Naive thymus-derived CD8-positive, alpha-beta T cell (primary cell): ENCODE measurements at places on chromosomes 5 and 9.

GRCh38 chr9:94168203-94169000, 84.1 kb downstream of the PTPDC1 start:
- H3K4me1 ChIP-seq, result peaks cover 33% of the 10 kb centered on the region
- H3K36me3 ChIP-seq, result no peaks in the 10 kb centered on the region
- no peaks in the 10 kb centered on the region for H3K27me3 ChIP-seq

GRCh38 chr5:132822650-132823480, 7.6 kb downstream of the SHROOM1 start:
- peaks cover 50% of the 10 kb centered on the region for H3K27me3 ChIP-seq
- no peaks in the 10 kb centered on the region for H3K36me3 ChIP-seq
- H3K4me1 ChIP-seq, result peaks cover 6% of the 10 kb centered on the region
- no peak for DNase-seq
- H3K4me3 ChIP-seq, result no peak overlapping the region

GRCh38 chr5:2370626-2371418, 380.7 kb downstream of the IRX2 start:
- no peak overlapping the region for H3K27ac ChIP-seq
- no peaks in the 10 kb centered on the region for H3K27me3 ChIP-seq
- DNase-seq, result no peak

- H3K4me3 ChIP-seq, result no peak overlapping the region
- H3K36me3 ChIP-seq, result no peaks in the 10 kb centered on the region
- no peak for DNase-seq
Observed at GRCh38 chr5:25963251-25964008, 1075.0 kb downstream of the CDH9 start.

- no peak overlapping the region for H3K4me3 ChIP-seq
- H3K27me3 ChIP-seq, result peaks cover 11% of the 10 kb centered on the region
- no peak for DNase-seq
- no peaks in the 10 kb centered on the region for H3K4me1 ChIP-seq
- H3K36me3 ChIP-seq, result no peaks in the 10 kb centered on the region
- H3K27ac ChIP-seq, result no peak overlapping the region
Observed at GRCh38 chr5:66888613-66889012, 292.4 kb downstream of the MAST4 start.

DNA sequence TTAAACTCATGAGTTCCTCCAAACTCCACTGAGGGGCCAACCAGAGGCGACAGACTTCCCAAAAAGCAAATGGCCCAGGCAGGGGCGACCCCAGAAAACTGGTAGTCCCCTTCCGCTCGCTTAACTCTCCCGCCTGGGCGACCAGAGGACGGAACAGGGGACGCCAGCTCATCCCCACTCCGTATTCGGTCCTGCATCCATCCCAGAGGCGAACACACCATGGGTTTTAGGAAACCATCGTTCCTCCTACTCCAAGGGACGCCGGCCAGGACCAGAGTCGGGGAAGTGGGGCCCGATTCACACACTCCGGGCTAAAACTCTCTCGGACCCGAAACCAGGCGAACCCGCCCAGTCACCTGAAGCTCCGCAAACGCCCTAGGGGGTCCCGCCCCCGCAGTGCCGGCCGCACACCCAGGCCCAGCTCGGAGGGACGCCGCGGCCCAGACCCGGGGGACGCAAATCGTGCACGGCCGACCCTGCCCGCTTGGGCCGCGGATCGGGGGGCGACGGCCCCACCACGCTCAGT, 478 bp downstream of the TEX10 start:
- H3K36me3 ChIP-seq, result peaks cover 2% of the 10 kb centered on the region
- H3K27ac ChIP-seq, result peak overlapping the region; percentile 87
- H3K4me1 ChIP-seq, result peaks cover 55% of the 10 kb centered on the region
- H3K27me3 ChIP-seq, result no peaks in the 10 kb centered on the region
- H3K4me3 ChIP-seq, result peak overlapping the region; percentile 94
- DNase-seq, result peak; percentile 8

DNA sequence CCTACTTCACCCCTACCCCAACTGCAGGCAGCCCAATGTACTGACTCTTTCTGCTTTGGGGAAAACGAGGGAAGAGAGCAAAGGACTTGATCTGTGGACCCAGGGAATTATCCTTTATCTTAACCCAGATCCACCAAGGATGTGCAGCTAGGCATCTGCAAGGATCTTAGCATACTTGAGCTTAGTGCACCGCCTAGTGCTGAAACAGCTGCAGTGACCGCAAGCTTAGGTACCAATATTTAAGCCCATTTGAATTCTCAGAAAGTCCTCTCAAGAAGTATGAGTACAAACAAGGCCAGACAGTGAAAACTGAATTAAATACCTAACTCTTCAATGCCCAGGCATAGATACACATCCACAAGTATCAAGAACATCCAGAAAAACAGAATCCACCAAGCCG, 576.7 kb upstream of the ADAMTS16 start:
- peaks cover 17% of the 10 kb centered on the region for H3K36me3 ChIP-seq
- peaks cover 2% of the 10 kb centered on the region for H3K4me1 ChIP-seq
- no peak overlapping the region for H3K27ac ChIP-seq
- H3K4me3 ChIP-seq, result no peak overlapping the region

DNA sequence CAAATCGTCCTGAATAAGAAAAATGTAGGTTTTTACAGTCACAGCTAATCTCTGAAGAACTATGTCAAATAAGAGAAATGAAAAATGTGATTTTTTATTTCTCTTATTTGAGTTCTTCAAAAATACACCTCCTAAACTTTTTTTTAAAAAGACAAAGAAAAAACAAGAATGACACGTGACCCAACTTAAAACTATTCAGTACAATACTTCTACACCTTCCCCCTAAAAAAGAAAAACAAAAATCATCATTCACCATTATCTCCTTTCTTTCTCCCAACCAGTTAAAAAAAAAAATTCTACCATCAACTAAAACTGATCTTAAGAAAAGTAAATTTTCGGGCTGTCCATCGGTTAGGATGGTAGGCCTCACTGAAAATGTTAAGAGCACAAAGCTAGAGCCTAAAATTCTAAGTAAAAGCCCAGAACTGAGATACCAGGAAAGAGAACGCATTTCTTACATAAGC, 2.1 kb downstream of the RNF145 start:
- H3K4me3 ChIP-seq, result peak overlapping the region; percentile 92
- H3K4me1 ChIP-seq, result peaks cover 26% of the 10 kb centered on the region
- no peaks in the 10 kb centered on the region for H3K27me3 ChIP-seq
- no peak for DNase-seq

DNA sequence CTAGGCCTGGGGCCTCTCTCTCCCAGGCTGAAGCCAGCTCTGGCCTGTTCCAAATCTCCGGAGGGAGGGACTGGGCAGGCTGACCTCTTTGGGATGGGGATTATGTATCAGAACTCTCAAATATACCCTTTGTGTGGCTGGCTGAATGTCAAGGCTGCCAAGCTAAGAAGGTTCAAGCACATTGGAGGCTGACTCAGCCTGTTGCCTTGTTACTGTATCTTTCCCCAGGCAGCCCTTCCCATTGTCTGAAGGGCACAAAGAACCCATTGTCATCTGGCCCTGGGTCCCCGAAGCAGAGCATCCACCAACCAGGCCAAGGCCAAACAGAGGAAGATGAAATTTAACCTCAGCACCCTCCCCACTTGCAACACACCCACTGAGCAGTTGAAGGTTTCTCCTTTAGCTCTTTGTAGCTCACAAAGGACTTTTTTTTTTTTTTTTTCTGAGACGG, 7.3 kb upstream of the SPARC start:
- no peaks in the 10 kb centered on the region for H3K36me3 ChIP-seq
- no peak overlapping the region for H3K4me3 ChIP-seq
- no peak overlapping the region for H3K27ac ChIP-seq
- H3K27me3 ChIP-seq, result peaks cover 9% of the 10 kb centered on the region

DNA sequence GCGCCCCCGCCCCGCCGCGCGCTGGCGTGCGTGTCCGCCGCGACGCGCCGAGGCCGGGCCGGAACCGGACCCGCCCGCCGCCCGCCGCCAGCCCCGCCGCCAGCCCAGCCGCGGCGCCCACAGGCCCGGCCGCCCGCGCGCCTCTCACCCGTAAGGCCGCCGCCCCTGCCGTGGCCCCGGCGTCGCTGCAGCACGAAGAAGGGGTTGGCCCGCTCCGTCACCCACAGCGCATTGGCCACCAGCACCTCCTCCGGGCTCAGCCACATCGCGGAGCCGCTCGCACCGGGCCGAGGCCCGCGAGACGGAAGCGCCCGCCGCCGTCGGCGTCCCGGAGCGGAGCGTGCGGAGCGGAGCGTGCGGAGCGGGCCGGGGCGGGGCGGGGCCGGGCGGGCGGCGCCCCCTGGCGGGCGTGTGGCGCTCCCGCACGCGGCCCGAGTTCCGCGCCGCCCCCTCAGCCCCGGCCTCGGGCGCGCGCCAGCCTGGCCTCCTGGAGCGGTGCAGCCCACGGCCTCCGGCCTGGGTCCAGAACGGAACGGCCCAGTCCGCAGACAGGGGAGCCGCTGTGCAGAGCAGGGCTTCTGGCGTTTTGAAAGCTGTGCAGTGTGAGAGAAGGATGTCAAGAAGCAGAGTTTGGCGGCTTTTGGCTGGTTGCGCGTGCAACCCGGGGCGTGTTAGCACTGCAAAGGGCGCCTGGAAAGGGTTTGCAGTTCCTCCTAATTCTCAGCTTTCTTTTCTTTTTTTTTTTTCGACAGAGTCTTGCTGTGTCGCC, at the start of gene TBC1D9B:
TSS of gene TBC1D9B (minus strand) at position 342 of the 769 bp plus-strand sequence. CDS start at position 266, 76 bp downstream.
- peak within 1 kb of the TSS; percentile 90 for H3K4me3 ChIP-seq
- H3K27me3 ChIP-seq, result no peaks in the 10 kb centered on the region
- peaks cover 34% of the 10 kb centered on the region for H3K4me1 ChIP-seq
- H3K36me3 ChIP-seq, result no peaks in the 10 kb centered on the region
- H3K27ac ChIP-seq, result peak within 1 kb of the TSS; percentile 91

DNA sequence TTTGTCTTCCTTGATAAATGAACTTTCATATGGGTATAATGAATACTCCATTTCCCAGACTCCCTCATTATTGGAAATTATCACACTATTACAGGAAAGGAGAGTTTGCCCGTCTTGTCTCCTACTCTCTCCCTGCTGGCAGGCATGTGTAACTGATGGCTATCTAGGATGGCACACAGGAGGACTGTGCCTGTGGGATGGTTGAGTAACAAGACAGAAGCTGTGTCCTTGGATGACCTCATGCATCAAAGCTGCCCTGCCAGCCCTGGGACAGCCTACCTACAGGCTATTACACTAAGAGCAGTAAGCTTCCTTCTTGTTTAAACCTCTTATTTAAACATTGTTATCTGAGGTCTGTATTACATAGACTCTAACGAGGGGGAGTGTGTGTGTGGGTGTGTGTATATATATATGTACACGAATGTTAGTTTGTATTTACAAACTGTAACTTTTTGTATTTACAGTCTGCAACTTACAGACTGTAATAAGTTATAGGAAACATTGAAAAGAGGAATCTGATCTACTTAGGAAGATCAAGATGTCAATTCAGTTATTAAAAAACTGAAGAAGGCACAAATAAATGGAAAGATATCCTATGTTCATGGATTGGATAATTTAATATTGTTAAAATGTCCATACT, 247.6 kb upstream of the ACO1 start:
- no peaks in the 10 kb centered on the region for H3K36me3 ChIP-seq
- no peak overlapping the region for H3K27ac ChIP-seq
- no peak for DNase-seq
- H3K27me3 ChIP-seq, result no peaks in the 10 kb centered on the region
- no peaks in the 10 kb centered on the region for H3K4me1 ChIP-seq

- peak; percentile 29 for DNase-seq
- peaks cover 2% of the 10 kb centered on the region for H3K36me3 ChIP-seq
- peaks cover 67% of the 10 kb centered on the region for H3K27me3 ChIP-seq
- H3K4me1 ChIP-seq, result peaks cover 39% of the 10 kb centered on the region
Observed at GRCh38 chr5:55172937-55173686, at the start of gene CDC20B. Gene CDC20B, minus strand, starts transcription at chr5:55173177. Its CDS starts 177 bp downstream, at chr5:55173000.

DNA sequence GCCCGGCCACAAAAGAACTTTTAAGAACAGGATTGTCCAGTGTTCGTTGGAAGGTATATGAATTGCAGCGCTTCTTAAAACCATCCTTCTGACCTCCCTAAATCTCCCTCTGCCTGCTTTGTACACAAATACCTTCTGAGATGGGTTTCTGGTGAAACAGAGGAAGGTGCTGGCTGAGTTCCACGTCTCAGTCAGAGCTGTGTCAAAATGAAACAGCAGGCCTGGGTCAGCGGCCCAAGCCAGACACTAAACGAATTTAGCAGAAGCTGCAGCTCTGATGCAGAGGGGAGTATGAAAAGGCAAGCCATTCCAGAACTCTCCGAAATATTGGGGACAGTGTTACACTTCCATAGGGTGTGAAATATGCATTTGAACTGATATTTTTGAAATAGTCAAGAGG, 37.8 kb upstream of the CRB2 start:
- H3K4me3 ChIP-seq, result no peak overlapping the region
- DNase-seq, result no peak
- H3K27me3 ChIP-seq, result peaks cover 2% of the 10 kb centered on the region
- no peak overlapping the region for H3K27ac ChIP-seq

DNA sequence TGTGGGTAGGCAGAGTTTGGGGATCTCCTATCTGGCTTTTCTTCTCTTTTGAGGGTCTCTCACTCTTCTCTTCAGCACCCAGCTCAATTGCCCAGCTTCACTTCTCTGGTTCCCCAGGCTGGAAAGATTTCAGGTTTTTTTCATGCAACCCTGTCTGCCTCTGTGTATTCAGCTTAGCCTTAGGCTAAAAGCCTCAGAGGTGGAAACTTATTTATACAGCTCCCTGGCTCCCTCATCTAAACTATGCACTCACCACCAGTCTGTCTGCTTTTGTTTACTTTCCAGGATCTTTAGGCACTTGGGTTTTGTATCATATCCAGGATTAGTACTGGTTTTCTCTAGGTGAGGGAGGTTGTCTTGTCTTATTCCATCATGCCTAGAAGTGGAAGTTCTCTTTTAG, 540.2 kb upstream of the TRPC7 start:
- H3K36me3 ChIP-seq, result no peaks in the 10 kb centered on the region
- no peak overlapping the region for H3K27ac ChIP-seq
- DNase-seq, result no peak
- H3K27me3 ChIP-seq, result no peaks in the 10 kb centered on the region
- H3K4me1 ChIP-seq, result no peaks in the 10 kb centered on the region

DNA sequence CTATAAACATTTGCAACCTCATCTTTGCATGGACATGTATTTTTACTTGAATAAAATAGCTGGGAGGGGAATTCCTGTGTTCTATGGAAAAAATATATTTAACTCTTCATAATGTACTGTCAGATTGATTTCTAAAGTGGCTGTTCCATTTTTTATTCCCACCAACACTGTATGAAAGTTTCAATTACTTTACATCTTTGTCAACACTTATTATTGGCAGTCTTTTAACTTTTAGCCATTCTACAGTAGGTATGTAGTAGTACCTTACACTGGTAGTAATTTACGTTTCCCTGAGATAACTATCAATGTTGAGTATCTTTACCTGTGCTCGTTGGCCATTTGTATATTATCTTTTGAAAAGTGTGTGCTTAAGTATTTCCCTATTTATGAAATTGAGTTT, 429.7 kb downstream of the KIAA0825 start:
- H3K4me1 ChIP-seq, result no peaks in the 10 kb centered on the region
- peaks cover 5% of the 10 kb centered on the region for H3K27me3 ChIP-seq
- DNase-seq, result no peak
- H3K36me3 ChIP-seq, result no peaks in the 10 kb centered on the region
- H3K4me3 ChIP-seq, result no peak overlapping the region
